ENCODE measurements at places on chromosomes 6 and 20.

DNA sequence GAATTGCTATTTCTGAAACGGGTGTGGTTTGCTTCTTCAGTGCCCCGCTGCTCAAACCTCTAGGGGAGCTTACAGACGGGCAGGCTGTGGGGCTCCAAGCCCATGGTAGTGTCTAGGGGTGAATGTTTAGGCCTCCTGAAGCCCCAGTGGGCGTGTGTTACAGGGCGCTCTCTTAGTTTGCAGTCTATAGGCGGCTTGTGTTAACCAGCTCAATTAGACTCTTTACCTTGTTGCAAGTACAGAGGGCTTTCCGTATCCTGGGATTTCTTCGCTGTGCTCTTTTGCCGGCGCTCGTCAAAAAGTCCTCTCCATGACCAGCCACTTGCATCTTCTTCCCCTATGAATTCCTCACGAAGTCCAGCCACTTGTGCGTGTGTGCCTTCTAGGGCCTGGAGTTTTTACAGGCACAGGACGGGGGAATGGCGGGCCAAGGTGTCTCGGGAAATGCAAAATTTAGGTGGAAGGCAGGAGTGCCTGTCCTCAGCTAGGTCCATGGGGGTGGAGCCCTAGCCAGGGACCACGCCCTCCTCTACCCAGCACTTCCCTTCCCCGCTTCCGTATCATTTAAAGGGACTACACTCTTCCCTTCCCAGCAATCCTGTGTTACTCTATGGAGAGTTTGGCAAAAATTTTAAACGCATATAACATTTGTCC lies 94.5 kb downstream of the HTR1B start:
- no peak for DNase-seq

- DNase-seq: no peak
Observed at GRCh38 chr6:43972913-43973300, 154.3 kb downstream of the MRPL14 start.

DNA sequence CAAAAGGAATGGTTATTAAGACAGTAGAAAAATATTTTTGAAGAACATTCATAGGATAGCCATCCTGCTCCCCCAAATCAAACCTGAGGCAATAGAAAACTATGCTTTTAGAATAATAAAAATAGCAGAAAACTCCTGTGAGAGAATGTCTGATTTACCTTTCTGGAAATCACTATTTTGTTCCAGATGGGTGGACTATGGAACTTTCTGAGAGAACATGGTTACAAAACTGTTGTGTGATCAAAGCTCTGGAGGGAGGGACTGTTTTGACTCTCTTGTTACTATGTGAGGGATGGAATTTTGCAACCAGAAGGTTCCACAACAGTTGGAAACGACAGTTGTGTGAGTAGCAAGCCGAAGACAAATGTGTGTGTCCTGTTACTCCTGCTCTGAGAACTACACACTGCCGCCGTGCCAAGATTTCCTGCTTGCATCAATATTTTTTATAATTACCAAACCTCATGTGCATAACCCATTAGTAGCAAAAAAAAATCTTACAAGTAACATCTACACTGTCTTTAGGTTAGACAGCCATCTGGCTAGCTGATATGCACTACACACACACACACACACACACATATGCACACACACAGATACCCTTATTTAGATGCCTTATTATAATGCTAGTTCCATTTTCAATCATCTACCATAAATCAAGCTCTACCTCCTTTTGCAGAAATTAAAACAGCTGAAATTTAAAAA lies 11.0 kb upstream of the HIVEP1 start:
- no peak for DNase-seq

- no peak for DNase-seq
Observed at GRCh38 chr6:5086294-5086890, 1.3 kb downstream of the PPP1R3G start.

DNA sequence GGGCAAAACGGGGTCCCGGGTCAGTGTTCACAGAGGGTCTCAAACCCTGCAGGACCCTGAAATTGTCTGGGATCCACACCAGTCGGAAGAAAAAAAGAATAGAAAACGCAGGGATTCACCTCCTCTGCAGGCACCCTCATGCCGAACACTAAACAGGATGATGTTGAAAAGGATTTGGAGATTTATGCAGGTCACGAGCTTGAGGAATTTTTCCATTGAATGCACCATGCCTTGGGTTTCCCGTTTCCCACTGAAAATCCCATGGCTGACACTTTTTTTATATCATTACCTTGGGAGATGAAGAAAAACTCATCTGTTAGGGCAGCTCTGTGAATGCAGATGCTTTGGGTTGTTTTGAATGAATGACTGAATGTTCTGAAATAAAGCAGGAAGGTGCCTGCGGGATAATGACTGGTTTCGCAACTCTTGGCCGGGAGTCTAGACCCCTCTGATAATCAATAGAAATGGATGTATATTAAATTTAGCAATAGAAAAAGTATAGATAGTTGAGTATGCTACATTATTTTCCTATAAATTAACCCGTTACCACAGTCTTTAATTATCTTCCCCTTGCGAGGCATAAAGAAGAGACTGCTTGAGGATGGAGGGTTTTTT lies 147.5 kb upstream of the AFDN start:
- DNase-seq: no peak

GRCh38 chr6:43287717-43288679 lies 10.1 kb upstream of the SLC22A7 start:
- DNase-seq: no peak

- no peak for DNase-seq
Observed at GRCh38 chr6:125717120-125717731, 32.2 kb upstream of the HEY2 start.

GRCh38 chr6:133392015-133392414 lies 150.9 kb downstream of the EYA4 start:
- no peak for DNase-seq

- DNase-seq: no peak
Observed at GRCh38 chr20:64162239-64162910, 1.9 kb upstream of the MYT1 start.

DNA sequence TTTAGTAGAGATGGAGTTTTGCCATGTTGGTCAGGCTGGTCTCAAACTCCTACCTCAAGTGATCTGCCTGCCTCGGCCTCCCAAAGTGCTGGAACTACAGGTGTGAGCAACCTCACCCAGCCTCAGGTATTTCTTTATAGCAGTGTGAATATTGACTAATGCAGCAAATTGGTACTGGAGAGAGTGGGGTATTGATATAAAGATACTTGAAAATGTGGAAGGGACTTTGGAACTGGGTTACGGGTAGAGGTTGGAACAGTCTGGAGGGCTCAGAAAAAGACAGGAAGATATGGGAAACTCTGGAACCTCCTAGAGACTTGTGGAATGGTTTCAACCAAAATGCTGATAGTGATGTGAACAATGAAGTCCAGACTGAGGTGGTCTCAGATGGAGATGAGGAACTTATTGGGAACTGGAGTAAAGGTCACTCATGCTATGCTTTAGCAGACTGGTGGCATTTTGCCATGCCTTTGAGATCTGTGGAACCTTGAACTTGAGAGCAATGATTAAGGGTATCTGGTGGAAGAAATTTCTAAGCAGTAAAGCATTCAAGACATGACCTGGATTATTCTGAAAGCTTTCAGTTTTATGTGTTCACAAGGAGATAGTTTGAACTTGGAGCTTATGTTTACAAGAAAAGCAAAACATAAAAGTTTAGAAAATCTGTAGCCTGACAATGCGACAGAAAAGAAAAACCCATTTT lies 127.2 kb downstream of the DTNBP1 start:
- DNase-seq: no peak

DNA sequence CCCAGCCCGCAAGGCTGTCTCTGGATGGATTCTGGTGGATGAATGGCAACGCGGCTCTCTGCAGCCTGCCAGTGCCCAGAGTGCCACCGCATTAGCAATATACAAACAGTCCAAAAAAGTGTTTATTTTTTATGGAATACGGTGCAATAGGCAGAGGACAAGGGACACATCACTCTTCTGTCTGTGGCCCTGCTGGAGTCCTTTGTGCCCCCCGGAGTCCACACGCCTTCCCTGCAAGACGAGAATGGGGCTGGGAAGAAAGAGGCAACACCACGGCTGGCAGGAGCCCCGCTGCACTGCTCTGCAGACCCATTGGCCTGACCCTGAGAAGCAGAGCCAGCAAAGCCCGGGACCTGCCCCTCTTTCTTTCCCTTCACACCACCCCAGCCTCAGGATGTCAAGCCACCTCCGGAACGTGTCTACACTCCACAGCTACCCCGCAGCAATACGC lies 196.3 kb downstream of the SYNDIG1 start:
- no peak for DNase-seq

DNA sequence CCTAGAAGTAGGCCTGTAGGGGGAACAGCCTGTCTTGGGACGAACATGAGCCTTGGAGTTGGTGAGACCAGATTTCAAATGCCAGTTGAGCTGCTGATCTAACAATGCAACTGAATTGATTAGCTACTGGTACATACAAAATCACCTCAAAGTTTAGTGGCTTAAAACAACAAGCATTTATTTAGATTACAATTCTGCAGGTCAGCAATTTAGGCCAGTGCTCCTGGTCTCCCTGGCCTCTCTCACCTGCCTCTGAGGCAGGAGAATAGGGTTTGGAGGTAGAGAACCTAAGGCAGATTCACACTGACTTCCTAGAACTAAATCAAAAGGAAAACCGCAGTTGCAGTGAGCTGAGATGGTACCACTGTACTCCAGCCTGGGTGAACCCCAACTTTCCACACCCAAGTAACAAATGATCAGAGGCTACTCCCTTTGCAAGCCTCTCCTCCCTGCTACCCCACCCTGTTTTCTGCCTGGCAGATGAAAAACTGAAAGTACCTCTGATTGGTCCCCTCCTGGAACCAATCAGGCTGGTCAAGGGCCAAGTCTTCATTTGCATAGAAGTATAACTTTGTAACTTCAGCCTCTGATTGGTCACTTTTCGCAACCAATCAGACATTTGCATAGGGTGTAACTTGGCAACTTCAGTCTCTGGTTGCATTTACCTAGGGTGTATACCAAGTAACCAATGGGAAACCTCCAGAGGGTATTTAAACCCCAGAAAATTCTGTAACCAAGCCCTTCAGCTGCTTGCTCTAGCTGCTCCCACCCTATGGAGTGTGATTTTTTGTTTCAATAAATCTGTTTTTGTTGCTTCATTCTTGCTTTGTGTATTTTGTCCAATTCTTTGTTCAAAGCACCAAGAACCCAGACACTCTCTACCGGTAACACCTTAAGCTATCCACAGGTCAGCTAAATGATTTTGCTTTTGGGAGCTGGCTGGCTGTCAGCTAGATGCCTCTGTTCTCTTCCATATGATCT lies 8.1 kb upstream of the UBR2 start:
- DNase-seq: no peak

- DNase-seq: no peak
Observed at GRCh38 chr20:46209930-46210671, 92.0 kb downstream of the CD40 start.

DNA sequence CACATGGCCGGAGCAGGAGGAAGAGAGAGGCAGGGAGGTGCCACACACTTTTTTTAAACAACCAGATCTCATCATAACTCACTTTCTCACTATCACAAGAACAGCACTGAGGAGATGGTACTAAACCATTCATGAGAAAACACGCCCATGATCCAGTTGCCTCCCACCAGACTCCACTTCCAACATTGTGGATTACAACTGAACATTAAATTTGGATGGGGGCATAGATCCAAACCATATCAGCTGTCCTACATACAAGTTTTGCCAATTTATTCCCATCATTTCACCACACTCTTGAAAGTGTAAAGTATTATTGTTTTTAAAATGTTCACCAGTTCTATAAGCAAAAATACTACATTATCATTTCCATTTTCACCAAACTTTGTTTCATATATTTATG lies 33.9 kb upstream of the VGLL2 start:
- DNase-seq: no peak

GRCh38 chr6:40373267-40373666 lies 213.9 kb downstream of the LRFN2 start:
- DNase-seq: no peak

- DNase-seq: no peak
Observed at GRCh38 chr20:50517817-50518154, 7.6 kb downstream of the PTPN1 start.

GRCh38 chr6:159727717-159728445 lies 575 bp downstream of the WTAP start:
- DNase-seq: no peak

- DNase-seq: no peak
Observed at GRCh38 chr20:21185849-21186248, 60.0 kb downstream of the KIZ start.

DNA sequence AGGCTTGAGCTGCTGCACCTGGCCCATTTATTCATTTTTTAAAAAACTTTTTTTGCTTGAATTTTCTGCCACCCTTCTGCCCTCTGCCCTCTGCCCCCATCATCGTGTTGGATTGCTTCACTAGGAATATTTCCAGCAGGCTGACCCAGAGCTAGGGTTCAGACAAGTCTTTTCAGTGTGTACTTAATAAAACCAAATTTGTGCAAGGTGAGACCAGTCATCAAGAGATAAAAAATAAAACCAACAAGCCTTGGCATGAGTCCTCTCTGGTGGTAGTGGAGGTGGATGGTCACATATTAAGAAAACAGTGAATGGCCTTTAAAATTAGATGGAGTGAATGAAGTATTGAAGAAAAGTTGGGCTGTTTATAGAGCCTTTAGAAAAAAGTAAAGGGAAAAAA lies 239.6 kb downstream of the CDKAL1 start:
- DNase-seq: no peak

- DNase-seq: no peak
Observed at GRCh38 chr20:13396826-13397225, 175.8 kb downstream of the ISM1 start.

DNA sequence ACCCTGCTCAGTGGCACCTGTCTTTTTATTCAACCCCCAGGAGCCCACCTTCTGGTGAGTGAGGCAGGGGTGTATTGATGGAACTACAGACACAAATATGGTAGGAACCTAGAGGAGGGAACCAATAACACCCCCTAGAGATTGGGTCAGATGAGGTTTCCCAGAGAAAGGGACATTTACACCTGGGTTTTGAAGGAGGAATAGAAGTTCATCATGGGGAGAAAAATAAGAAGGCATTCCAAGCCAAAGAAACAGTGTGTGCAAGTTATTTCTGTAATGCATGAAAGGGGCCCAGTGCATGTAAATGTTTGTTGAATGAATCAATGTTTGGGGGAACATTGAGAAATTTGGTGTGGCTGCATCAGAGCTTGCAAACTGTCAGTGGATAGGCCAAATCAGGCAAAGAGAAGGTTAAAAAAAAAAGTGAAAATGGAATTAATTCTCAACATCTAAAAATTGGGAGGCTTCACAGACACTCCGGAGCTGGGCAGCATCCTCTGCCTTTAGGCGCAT lies 11.1 kb upstream of the KIAA1755 start:
- DNase-seq: no peak

DNA sequence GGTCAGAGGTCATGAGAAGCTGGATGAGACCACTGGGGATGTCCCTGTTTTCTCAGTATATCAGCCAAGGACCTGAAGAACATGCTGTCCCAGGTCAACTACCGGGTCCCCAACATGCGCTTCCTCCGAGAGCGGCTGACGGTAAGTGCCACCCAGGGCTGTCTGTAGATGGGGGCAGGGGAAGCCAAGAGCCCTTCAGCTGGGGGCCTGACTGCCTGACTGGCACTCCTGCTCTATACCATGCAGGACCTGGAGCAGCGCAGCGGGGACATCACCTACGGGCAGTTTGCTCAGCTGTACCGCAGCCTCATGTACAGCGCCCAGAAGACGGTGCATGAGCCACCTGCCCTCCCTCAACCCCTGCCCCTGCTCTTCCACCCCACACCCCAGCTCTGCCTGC lies 25.1 kb downstream of the PLCG1 start:
- DNase-seq: no peak
